NCI-H460 (cell line): ENCODE measurements at places on chromosomes 5 and 9.

- DNase-seq, result no peak
Measured at GRCh38 chr5:153187503-153187902, 303.0 kb upstream of the GRIA1 start.

DNA sequence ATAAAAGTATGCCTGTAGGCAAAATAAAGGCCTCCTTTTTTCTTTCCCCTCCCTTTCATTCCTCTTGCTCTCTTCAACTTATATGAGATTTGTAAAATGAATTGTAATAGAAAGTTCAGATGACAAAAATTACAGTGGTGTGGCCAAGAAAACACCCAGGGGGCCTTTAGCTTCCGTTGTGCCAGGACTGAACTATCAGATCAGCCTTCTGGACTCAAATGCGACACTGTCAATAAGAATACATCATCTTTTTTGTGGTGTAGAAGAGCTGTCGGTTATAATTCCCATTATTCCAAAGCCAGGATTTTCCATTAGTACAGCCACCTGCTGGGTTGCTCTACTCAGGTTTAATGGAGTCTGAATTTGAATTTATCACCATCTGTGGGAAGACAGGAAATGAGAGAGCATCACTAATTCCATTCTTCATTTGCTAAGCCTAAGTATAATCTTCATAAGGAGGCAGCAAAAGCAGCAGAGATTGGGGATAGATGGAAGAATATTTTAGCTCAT lies 443.4 kb downstream of the ANXA1 start:
- DNase-seq, result no peak

GRCh38 chr9:92064711-92065110 lies 50.5 kb downstream of the SPTLC1 start:
- DNase-seq, result no peak

GRCh38 chr9:114025760-114026159 lies 52.3 kb downstream of the AMBP start:
- no peak for DNase-seq

DNA sequence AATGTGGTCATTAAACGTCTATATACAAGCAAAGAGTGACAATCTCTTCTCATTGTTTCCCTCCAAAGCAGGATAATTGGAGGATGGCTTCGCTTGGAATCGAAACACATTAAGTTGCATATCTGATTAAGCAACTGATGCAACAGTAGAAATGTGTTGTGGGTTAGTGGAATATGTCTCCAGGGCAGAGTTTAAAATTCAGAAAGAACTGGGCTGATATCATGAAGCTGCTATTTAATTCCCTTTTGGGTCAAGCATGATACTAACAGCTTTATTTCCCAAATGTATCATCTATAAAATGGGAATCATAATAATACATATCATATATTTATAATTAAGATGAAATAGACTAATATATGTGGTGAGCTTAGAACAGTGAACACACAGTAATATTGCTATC lies 1763.0 kb upstream of the C9orf72 start:
- no peak for DNase-seq

- DNase-seq, result no peak
Measured at GRCh38 chr9:126671381-126671831, 57.7 kb downstream of the LMX1B start.

- no peak for DNase-seq
Measured at GRCh38 chr5:135042595-135042994, 8.6 kb upstream of the PITX1 start.
